Renal cortex interstitium (tissue), 15 donors: ENCODE measurements at places on chromosomes 2 and 18. TPM values are rescaled to one million over a fixed set of nuclear protein-coding genes. Genes with fewer than 3 reads are reported as not detected.

BUB1 gene
- polyA plus RNA-seq = 28.7 TPM

ZSWIM2 gene
- not detected for polyA plus RNA-seq

LYG2 gene
- 0.56 TPM for polyA plus RNA-seq

CHRND gene
- polyA plus RNA-seq = 0.85 TPM

DNA sequence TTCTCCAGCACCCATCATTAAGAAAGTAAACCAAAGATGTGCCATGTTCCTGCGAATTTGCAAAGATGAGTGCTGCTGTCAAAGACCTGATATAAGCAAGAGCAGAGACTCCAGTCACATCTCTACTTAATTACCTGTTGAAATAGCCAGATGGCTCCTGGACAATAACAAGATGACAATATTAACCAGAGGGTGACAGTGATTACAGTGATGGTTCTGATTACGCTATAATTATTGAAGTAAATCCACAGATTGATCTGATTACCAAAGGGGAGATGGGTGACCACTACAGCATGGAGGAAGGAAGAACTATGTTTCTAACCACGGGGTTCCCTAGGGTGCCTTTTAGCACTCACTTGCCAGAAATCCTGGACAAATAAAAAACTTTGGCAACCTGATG, 36.5 kb upstream of the AFF3 start:
- DNase-seq = no peak

- DNase-seq = no peak
Observed at GRCh38 chr2:239289545-239289944, 111.3 kb downstream of the HDAC4 start.

DNA sequence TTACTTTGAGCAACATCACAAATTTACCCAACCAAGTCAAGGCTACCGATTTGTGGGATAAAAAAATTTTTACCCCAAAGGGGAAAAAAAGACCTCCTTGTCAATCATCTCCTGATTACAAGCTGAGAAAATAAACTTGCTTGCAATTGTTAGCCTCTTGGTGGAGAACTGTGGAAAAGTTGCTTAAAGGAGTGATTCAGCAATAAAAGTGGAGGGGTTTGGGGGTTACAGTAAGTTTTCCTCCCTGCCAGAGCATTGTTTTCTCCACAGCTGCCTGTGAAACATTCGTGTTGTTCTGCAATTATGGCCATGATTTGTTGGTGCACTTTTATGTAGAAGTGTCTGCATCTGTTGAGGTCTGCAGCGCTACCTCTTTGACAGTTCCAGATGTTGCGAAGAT, 82.6 kb downstream of the EN1 start:
- no peak for DNase-seq

- DNase-seq = no peak
Observed at GRCh38 chr18:46239549-46239948, 135.4 kb downstream of the HAUS1 start.

DNA sequence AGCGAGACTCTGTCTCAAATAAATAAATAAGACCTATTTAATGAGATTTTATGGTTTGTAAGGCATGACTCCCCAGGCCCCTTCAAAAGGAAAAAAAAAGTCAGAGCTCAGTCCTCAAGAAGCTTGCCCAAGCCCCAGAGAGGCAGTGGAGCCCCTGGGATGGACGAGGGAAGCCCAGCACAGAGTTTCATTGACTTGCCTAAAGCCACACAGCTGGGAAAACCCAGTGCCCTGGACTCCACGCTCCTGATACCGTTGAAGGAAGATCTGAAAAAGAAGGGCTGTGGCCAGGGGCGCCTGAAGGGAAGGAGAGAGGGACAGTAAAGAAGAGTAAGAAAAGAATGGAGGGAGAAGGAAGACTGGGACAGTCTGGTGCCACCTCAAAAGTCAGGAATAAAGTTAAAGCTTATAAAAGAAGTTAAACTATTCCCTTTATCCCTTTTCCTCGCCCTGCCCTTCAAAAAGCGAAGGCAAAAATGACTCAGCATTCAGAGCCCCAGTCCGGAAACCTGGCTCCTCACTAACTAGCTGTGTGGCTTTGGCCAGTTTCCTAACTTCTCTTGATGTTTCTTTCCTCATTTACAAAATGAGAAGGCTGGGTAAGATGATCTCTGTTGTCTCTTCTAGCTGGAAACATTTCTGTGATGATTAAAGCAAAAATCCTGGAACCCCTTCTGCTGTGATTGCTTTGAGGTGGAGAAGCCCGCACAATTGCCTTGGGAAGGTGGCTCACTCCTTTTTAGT, 46.7 kb downstream of the LYPD1 start:
- DNase-seq = no peak

DNA sequence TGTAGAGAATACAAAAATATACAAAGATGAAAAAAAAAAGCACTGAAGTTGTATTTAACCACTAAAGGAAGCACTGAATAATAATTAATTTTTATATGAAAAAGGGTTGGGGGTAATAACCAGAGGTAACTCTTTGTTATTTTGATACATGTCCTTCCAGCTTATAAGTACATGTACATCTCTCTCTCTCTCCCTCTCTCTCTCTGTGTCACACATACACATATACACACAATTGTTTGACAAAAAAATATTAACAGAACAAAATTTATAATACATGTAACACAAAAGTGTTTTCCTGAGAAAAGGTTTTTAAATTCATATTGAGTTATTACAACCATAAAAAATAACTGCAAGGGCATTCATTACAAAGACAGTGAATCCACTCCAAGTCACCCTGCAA, 4.6 kb downstream of the WIPF1 start:
- no peak for DNase-seq

- DNase-seq = no peak
Observed at GRCh38 chr18:37321582-37322491, 243.8 kb downstream of the CELF4 start.
